Esophagus mucosa (tissue), 1 donor: ENCODE measurements at places on chromosomes 2 and 18.
A peak's percentile ranks its signal among the peaks of the same experiment; 100 is the strongest.

DNA sequence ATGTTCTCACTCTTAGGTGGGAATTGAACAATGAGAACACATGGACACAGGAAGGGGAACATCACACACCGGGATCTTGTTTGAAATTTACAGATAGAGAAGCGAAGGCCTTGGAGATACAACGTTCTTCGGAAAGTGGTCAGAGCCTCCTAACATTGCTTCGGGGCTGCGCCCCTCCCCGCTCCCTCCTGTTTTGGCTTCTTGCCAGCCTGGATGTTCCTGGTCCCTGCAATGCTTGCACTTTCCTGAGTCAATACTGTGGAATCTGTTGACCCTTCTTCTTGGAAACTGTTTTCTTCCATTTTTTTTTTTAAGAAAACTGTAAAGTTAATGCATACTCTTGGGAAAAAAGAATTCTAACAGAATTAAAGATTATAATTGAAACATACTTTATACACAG lies 360.8 kb downstream of the SOCS6 start:
- no peak for ATAC-seq

DNA sequence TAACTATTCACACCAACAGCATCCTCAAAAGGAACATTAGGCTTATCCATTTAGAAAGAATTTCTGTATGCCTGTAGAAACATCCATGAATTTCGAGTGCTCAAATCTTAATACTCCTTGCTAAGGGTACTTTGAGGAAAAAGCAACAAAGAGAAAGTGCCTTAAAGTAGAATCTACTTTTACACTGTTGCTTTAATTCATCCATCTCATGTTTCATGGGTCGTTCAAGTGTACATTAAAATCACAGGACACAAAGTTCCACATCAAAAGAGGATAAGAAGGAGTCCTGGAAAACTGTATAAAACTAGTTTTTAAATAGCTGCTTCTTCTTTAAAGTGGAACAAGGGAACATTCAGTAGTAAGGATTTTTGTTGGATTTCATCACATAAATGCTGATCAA lies 54.5 kb downstream of the LRP1B start:
- ATAC-seq: no peak

GRCh38 chr18:42480441-42480840 lies 525.4 kb downstream of the PIK3C3 start:
- ATAC-seq: no peak

GRCh38 chr2:64786343-64787018 lies 132.8 kb upstream of the SERTAD2 start:
- ATAC-seq: no peak

- peak; percentile 40 for ATAC-seq
Observed at GRCh38 chr2:10079870-10080535, at the start of gene CYS1. TSS of gene CYS1 (minus strand) at chr2:10080411. CDS start at chr2:10080223, 188 bp downstream.

DNA sequence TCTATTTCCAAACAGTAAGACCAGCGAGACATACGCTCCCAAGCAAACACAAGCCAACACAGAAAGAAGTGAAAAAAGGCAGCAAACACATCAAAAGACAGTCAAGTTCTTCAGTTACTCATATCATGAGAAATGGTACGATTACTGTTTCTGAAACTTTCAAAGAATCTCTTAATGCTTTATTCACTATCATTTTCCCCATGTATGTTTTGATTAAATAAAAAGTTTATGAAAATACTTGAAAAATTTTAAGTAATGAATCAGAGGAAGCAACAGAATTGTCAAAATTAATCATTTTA lies 114.9 kb downstream of the HDAC4 start:
- ATAC-seq: no peak
